Umbilical cord (tissue), 2 donors: ENCODE measurements at places on chromosomes 2 and 18. TPM values are rescaled to one million over a fixed set of nuclear protein-coding genes. Genes with fewer than 3 reads are reported as not detected.

GRCh38 chr2:182542501-182543258 is 115.8 kb upstream of the PDE1A start:
- peak; percentile 9 for DNase-seq

- DNase-seq = no peak
Observed at GRCh38 chr2:71261534-71261933, 34.6 kb upstream of the PAIP2B start.

The FAP gene
- 161 TPM for total RNA-seq

DNA sequence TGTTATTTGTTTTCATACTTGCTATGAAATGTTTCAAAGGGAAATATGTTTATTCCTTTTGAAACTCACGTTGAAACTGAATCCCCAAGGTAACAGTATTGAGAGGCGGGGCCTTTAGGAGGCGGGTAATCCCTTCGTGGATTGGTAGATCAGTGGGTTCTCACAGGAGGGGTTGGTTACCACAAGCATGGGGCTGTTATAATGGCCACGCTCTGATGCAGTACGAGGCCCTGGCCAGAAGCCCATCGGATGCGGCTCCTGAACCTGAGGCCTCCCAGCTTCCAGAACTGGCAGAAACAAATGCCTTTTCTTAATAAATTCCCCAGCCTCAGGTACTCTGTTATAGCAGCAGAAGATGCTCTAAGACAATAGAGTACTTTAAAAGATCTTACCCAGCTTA is 135.7 kb downstream of the ASB1 start:
- no peak for DNase-seq

DNA sequence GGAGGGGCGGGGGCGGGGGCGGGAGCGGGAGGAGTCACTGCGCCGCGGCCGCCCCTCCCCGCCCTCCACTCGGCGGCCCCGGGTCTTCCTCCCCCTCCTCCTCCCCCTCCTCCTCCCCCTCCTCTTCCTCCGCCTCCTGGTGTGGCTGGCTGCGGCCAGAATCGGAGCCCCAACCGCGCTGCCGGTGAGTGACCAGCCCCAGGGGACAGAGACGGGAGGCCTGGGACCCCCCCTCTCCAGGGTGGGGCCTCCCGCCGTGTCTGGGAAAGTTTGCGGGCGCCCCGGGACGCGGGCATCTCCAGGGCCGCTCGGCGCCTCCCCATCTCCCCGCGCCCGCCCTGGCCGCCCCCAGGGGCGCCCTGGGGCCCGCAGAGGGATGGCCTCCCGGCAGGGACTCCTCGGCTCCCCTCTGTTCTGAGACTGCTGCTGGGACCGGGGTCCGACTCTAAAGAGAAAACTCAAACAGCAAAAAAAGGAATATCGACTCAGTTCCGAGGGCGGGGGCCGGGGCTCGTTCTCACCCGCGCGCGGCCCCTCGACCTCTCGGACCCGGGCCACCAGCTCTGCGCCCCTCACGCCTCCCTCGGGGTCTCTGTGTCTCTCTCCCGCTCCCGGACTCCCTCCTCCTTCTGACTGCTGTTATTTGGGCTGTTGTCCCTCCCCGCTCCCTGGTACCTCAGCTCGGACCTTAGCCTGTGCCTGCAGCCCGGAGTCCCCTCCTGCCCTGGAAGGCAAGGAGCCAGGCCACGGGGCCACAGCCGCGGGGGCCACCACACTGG is at the start of gene STON1:
Gene STON1 (plus strand): TSS at position 122 of the 779 bp plus-strand sequence. CDS start 50,480 bp downstream, outside the sequence.
- peak; percentile 77 for DNase-seq

GRCh38 chr2:188477564-188478103 is 186.0 kb downstream of the GULP1 start:
- no peak for DNase-seq

DNA sequence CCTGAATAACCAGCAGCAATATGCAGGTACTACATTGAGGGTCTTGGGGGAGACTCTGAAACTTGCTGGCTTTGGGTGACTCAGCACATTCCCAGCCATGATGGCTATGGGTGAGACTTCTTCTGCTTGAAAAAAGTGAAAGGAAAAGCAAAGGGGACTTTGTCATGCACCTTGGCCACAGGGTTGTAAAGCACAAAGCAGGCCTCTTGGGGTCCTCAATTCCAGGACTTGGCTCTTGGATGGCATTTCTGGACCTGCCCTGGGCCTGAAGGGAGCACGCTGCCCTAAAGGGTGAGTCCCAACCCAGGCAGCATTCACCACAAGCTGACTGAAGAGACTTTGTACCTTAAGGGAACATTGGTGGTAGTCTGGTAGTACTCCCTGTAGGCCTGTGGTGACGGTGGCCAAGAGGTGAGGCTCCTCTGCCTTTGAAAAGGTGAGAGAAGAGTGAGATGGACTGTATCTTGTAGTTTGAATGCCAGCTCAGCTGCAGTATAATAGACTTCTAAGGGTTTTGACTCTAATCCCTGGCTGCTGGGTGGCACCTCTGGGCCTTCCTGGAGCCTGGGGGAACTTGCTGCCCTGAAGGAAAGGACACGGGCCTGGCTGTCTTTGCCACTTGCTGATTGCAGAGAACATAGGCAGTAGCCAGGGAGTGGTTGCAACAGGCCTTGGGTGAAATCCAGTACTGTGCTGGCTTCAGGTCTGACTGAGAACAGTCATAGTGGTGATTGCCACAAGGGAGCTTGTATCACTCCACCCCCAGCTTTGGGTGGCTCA is 36.5 kb upstream of the CYTIP start:
- DNase-seq = no peak

The IL1R2 gene
- total RNA-seq = 3.6 TPM

The CASP10 gene
- 3.4 TPM for total RNA-seq

GRCh38 chr2:108936076-108936864 is 52.8 kb downstream of the EDAR start:
- DNase-seq = no peak

GRCh38 chr2:67938053-67938452 is 124.8 kb downstream of the C1D start:
- DNase-seq = no peak

DNA sequence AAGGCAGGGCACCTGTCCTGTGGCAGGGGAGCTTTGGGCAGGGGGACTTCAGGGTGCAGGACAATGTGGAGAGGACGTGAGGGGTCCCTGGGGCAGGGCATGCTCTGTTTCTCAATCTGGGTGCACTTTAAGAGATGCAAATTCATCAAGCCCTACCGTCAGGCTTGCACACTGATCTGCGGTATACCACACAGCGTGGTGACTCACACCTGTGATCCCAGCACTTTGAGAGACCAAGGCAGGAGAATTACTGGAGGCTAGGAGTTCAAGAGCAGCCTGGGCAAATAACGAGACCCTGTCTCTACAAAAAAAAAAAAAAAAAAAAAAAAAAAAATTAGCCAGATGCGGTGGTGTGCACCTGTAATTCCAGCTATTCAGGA is 10.2 kb upstream of the GPC1 start:
- no peak for DNase-seq

DNA sequence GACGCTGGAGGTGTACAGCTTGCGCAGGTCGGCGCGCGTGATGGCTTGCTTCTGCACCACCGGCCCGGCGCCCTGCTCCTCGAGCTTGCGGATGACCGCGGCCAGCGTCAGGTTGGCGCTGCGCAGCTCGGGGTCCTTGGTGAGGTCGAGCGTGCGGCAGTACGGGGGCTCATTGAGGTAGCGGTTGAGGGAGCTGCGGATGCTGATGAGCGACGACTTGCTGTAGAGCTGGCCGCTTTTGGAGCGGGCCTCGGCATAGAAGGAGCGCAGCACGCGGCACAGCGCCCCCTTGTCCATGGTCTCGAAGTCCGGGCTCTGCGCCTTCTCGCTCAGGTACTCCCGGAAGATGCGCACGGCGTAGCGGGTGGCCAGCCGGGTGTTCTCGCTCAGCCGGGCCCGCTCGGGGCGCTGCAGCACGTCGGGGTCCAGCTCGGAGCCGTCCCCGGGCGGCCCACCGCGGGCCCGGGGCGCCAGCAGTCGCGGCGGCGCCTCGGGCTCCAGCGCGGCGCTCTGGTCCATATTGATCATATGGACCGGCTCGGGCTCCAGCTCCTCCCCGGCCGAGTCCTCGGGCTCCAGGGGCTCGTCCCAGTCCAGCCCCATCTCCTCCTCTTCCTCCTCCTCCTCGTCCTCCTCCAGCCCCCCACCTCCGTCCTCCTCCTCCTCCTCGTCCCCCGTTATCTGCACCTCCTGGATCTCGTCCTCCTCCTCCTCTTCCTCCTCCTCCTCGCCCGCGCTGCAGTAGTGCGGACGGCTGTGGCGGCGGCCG is 523 bp downstream of the KCTD1 start:
- peak; percentile 78 for DNase-seq

GRCh38 chr2:240952496-240953246 is 45.7 kb upstream of the SNED1 start:
- no peak for DNase-seq

DNA sequence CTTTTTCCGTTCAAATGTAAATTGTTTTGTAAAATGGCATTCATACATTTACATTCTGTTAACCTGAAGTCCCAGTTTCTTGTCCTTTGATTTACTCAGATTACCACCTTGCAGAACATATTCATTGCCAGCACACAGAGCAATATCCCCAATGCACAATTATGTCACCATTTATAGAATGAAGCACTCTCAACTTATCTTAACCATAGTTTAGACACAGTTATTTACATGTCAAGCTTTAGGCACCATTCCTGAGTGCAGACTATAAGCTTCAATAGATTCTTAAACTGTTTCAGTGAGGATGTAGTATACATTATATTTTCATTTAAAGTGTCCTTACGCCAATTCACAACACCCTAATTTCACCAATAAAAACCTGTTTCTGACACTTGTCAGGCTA is 1977.9 kb downstream of the SUCLG1 start:
- no peak for DNase-seq

GRCh38 chr2:46076251-46076650 is 221.0 kb upstream of the EPAS1 start:
- no peak for DNase-seq

DNA sequence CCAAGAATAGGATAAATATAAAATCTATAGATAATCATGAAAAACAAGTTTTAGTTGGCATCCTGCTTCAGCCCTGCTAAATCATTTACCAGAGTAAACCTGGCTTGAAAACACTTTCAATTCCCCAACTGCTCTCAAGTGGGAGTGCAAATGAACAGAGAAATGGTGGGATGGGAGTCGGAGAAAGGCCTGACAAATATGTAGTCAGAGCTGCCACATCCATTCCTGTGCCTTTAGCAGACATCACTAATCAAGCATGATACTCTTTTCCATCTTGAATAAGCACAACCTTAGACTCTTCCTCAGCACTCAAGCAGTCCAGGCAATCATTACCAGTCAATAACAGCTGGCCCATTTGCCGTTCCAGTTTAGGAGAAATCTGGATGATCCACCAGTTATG is 101.3 kb downstream of the ANKRD44 start:
- DNase-seq = no peak

GRCh38 chr2:25726522-25726921 is 53.1 kb upstream of the DTNB start:
- DNase-seq = no peak

DNA sequence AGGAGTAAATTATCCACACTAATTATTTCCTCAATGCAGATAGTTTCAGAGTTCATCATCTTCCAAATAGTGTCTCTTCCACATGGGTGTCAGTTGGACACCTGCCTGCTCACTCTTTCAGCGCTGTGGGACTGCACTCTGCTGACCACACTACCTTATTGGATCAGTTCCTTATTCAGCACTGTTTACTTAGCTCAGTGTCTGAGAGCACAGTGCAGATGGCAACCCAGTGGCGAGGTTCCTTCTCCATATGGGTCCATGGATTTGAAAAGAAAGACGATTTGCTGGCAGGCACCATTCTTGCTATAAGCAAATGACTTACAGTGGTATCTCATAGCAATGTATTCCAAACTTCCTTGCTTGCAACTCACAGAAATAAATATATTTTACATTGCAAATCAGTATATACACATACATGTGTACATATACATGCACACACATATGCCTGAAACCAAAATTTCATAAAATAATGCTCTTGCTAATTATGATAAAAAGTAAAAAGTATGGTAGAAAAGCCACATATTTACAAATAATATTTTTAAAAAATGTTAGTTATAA is 354.8 kb downstream of the INSIG2 start:
- DNase-seq = no peak

The APCDD1 gene
- total RNA-seq = 7.5 TPM

The IL1B gene
- total RNA-seq = 3.1 TPM

The CTLA4 gene
- total RNA-seq = not detected

GRCh38 chr2:54944724-54945326 is 105.4 kb downstream of the RTN4 start:
- DNase-seq = no peak

The IL37 gene
- total RNA-seq = not detected

The CABYR gene
- 5.8 TPM for total RNA-seq

DNA sequence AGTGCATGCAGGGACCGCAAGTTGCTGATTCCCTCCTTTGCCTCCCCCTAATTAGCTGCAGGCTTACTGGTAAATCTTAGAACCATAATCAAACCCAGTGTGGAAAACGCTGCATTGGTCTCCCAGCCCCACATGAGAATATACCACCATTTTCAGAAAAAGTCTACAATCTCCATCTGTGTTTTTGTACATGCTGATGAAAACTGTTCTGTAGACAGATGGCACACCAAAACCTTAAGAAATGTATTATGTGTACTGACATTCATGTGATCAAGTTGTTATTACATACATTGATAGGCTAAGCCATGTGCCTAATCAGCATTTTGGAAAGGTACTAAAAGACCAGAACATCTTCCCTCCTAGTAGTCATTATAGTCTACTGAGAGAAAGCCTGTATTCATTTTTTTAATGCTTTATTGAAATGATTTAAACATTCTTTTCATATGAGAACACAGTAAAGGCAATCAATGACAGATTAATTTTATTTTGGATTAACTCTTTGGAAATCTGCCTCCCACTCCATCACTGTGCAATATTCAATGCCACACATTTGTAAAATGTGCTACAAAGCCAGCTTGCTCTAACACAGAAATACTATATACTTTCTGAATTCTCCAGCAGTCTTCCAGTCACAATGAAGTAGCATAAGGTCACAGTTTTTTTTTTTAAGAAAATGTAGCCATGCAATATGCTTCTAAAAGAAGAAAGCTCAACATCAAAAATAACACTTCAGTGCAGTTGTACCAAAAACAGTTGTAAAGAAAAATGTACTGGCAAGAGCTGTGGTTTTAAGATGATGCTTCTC is 1.8 kb upstream of the CRYGA start:
- peak; percentile 11 for DNase-seq

DNA sequence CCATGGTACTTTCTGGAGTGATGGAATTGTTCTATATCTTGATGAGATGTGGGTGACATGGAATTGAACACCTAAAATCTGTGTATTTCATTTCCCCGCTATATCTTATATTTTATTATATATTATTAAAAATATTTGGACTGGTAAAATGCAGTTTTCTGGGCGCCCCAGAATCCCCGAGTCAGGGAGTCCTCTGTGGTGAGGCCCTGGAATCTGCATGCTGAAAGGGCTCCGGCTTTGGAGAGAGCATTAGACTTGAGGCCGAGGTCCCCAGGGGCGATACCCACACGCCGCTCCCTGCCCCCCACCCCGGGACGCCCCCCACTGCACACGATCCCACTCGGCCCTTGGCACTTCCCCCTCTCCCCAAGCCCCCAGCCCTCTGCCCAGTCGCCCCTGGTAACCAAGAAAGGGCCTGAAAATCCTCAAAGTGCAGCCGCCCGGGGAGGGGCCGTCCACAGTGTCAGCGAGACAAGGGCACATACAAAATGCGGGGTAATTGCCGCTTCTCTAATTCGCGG is 126.0 kb downstream of the ZFP36L2 start:
- DNase-seq = no peak
